OCI-LY7 (cell line): ENCODE measurements at places on chromosomes 16 and 17. TPM values are rescaled to one million over a fixed set of nuclear protein-coding genes. Genes with fewer than 3 reads are reported as not detected.

- no peak for DNase-seq
Measured at GRCh38 chr16:89048090-89048725, 45.4 kb upstream of the ACSF3 start.

GRCh38 chr17:81842725-81843504, 8.1 kb upstream of the PPP1R27 start:
- no peak for DNase-seq

DNA sequence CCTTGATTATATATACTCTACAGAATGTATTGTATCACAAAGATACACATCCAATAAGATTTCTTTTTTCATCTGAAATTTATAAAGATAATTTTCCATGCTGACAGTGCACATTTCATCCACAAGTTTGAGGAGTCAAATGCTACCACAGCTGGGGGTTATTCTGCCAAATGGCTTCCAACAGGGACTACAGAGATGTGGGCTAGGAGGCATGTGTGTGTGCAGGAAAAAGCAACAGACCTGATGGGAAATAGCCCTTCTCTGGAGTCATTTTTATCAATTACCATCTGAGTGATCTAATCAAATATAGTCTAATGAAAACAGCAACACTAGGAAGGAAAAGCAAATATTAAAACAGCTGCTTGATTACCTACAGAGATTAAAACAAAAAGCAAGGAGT, 290.5 kb downstream of the CEP112 start:
- DNase-seq: no peak

DNA sequence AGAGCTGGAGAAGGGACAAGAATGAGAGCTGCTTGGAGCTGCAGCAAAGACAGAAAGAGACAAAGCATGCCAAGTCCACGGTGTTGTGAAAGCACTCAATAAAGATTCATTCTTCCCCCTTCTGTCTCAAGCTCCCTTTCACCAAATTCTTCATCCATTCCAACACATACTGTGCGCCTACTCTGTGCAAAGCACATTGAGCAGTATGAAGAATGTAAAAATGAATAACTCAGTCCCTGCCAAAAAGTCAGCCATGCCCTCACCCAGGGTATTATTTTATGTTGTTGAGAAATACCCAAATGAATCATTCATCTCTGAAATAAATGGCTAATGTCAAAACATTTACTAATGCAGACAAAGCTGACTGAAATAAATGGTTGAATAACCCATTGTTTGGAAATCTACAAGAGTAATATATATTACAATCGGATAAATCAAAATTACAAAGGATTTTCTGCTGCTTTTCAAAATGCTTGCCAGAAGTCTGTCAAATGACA, 282.9 kb upstream of the IRX5 start:
- DNase-seq: no peak

DNA sequence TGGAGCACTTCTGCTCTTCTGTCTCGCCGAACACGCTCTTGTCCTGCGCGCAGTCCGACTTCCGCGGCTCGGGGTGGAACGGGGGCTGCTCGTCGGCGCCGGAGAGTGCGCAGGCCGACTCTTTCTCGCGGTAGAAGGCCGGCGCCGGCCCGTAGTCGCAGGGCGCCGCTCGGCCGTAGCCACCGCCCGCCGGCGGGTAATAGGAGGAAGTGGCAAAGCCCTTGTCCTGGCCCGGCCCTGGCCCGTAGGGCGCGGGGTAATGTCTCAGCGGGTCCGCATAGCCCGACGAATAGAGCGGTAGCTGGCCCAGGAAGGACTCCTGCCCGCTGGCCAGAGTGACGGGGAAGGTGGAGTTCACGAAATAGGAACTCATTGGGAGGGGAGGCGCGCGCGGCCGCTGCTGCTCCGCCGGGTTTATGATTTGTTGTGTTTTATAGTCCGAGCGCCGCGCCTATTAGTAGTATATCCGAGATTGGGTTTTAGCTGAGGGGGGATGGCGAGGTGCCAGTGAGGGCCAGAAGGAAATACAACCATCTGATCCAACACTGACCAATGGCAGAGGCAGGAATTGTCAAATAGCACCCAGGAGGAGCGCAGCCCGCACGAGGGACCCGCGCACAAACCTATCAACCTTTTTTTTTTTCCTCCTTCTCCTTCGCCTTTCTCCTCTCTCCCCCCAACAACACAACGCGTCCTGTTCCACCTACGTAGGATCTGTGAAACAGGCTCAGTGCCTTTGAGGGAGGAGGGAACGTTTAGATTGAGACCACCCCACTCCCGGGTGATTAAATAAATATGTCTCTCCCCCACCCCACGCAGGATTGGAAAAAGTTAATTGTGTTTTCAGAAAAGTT, 4.4 kb upstream of the HOXB5 start:
- peak; percentile 55 for DNase-seq

- DNase-seq: no peak
Measured at GRCh38 chr17:55644346-55644745, 78.3 kb downstream of the TMEM100 start.

DNA sequence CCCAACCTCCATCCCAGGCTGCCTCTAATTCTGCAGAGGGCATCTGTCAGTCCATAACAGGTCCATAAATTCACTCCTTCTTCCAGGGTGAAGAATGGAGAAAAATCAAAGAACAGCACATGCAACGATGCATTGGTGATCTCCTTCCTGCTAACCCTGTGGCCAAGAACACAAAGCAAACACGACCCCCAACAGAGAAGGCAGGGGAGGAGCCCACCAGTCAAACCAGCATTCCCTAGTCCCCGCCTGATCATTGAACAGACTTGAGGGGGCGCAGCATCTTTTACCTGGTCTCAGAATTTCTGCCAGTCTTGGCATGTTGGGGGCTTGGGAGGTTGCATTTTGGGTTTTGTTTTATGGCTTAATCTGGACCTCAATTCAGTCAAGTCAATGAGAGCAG, 476.0 kb downstream of the SLC39A11 start:
- no peak for DNase-seq

- no peak for DNase-seq
Measured at GRCh38 chr17:46869975-46870803, 18.8 kb downstream of the WNT9B start.

DNA sequence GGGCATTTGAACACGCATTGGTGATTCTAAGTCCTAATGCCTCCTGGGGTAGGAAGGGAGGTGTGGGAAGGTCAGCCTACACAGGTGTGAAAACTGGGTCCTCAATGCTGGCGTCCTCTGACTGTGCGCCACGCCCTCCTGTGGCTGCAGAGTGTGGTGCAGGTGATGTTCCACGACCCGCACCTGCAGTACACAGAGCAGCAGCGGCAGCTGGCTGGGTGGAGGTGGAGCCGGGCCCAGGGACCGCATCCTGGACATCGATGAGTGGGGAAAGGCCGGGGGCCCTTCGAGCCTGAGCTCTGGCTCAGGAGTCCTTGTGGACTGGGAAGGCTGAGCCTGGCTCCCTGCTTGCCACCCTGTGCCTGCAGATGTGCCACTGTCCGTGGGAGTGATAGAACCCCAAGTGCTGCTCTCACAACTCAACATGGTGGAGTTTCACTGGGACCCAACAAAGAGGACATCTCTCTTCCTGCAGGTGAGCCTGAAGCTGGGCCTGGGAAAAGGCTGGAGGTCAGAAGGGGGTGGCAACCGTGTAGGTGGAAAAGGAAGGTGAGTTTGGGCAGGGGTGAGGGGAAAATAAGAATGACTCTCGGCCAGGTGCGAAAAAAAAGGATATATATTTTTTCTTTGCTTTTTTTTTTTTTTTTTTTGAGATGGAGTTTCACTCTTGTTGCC, 14.0 kb upstream of the STAC2 start:
- peak; percentile 89 for DNase-seq

GRCh38 chr16:54510685-54511221, 224.2 kb upstream of the IRX3 start:
- DNase-seq: no peak

GRCh38 chr16:21568502-21569189, 30.7 kb upstream of the METTL9 start:
- no peak for DNase-seq

- peak; percentile 59 for DNase-seq
Measured at GRCh38 chr17:37292429-37293139, 83.2 kb upstream of the C17orf78 start.

Gene STXBP4
- 12.6 and 13.4 TPM in 2 replicates for total RNA-seq

Gene HEATR9
- not detected in 2 replicates for total RNA-seq

Gene SLC52A1
- total RNA-seq: not detected in 2 replicates

Gene XYLT2
- total RNA-seq: 20.9 and 25.5 TPM in 2 replicates

Gene ABI3
- 23.6 and 29.5 TPM in 2 replicates for total RNA-seq

Gene NPIPA3
- 1.3 and 1.8 TPM in 2 replicates for total RNA-seq

Gene IRX5
- total RNA-seq: 5.0 and 5.1 TPM in 2 replicates

Gene EPOP
- total RNA-seq: 21.7 and 27.2 TPM in 2 replicates

Gene RHBDF1
- 0.66 and 0.68 TPM in 2 replicates for total RNA-seq

Gene KRT13
- not detected in 2 replicates for total RNA-seq

Gene TMEM88
- total RNA-seq: 3.8 and 4.0 TPM in 2 replicates

Gene HS3ST3A1
- 0.72 TPM in 1 of 2 replicates, not detected in the other for total RNA-seq
